Activated CD4-positive, CD25-positive, alpha-beta regulatory T cell (primary cell): ENCODE measurements at places on chromosomes 5 and 9.
A peak's percentile ranks its signal among the peaks of the same experiment; 100 is the strongest.

DNA sequence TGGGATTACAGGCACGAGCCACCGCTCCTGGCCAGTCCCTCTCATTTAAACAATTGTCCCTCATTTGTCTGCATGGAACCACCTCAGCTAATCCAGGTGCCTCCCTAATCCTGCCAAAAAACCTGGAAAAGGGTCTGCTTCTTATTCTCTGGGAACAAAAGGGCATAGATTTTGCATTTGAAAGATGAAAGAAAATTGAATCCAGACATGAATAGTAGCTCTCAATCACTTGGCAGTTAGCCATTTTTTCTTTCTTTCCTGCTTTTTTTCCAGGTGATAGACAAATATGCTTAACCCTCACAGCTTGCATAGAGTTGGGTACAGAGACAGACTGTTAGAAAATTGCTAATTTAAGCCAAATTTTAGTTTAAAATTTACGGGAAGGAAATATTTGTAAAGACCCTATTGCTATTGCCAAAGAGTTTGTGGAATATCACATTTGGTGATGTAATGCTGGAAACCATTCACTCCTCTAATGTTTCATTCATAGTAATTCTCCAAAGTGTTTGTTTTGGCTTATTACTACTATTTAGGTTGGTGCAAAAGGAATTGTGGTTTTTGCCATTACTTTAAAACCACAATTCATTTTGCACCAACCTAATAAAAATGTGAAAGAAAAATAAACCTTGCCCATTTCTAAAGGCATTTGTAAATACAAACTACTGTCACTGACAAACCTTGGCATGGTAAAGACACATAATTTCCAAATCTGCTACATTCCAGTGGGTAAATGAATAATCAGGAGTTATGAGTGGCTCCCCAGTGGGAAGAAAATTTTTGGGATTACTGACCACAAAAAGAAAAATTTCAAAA is 80.5 kb upstream of the JAK2 start:
- no peak for DNase-seq

DNA sequence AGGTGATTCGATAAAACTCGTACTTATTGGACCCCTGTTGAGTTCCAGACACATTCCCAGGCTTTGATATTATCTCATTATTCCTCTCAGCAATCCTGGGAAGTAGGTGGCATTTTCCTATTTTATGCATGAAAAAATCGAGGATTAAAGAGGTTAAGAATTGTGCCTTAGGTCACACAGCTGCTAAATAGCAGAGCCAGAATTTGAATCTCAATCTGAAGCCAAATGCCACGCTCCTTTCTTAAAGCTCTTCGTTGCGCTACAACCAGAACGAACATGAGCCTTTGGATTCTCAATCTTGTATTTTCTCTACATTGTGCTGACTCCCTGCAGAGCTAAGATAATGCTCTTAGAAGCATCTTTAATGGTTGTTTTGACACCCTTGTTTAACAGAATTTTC is 527.8 kb upstream of the TLE4 start:
- DNase-seq = no peak

DNA sequence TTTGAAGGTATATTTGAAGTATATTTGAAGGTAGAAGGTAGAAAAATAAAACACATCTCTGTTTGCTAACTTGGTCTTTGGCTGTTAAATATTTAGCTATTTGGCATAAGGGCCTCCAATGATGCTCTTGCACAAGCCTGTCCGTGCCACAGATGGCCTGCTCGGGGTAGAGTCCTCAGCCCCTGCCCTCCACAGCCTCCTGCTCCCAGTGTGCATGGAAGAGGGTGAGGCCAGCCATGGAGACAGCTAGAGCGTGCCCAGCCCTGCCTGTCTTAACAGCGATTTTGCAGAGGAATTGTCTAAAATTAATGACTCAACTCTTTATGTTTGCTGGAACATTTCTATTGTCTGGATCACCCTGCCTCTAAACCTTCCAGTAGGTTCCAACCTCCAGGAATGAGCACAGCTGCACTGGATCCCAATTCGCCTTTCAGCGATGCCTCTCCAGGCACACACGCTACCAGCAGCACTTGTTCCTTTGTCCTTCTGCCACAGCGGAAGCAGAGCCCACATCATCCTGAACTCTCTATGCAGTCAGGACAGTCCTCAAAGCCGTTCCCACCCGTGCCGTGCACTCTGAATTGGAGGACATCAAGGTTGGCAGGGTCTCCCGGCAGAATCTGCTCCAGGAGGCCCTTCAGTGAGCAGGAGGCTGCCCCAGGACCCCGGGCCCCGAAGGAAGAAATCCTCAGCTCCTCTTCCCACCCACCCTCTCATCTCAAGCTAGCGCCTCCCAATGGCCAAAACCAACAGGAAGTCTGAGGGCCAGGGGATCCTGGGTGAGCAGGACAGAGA is 254.0 kb upstream of the IRX1 start:
- no peak for DNase-seq

- no peak for DNase-seq
These were observed 16.3 kb downstream of the GALNT12 start for GRCh38 chr9:98823666-98824334.

DNA sequence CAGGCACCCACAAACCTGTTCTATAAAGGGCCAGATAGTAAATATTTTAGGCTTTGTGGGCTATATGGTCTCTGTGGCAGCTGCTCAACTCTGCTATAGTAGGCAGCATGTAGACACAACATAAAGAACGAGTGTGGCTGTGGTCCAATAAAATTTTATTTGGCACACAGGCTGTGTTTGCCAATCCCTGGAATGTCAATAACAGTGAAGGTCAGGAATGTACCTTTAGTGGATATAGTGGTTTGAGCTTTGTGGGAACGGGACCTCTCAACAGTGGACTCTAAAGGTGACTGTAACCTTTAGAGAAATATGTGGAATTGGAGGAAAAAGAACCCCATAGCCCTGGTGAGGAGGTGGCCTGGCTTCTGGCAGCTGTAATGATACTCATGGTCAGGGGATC is 145.2 kb downstream of the MAST4 start:
- DNase-seq = no peak

GRCh38 chr5:22928821-22929482 is 75.8 kb upstream of the CDH12 start:
- no peak for DNase-seq

DNA sequence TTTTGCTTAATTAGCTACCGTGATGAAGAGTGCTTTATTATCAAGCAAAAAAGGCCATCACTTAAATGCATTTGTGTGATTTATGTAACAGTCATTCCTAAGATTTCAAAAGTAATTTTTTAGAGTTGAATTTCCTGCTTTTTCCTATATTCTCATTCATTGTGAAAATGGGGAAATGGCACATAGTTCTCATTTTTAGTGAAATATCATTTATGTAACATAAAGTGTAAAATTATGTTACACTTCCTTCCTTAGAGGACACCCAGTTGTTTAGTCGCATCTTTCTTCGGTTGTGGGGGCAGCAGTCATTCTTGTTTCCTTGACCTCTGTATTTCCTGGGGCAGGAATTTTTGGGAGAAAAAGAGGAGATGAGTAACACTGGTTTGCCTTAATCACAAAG is 142.8 kb downstream of the MAST4 start:
- no peak for DNase-seq

- no peak for DNase-seq
These were observed 6.8 kb downstream of the SLC1A3 start for GRCh38 chr5:36613241-36613640.

- DNase-seq = no peak
These were observed 20.2 kb downstream of the HOMER1 start for GRCh38 chr5:79493596-79494345.

GRCh38 chr5:132063090-132063911 is 2.8 kb downstream of the IL3 start:
- DNase-seq = peak; percentile 49

DNA sequence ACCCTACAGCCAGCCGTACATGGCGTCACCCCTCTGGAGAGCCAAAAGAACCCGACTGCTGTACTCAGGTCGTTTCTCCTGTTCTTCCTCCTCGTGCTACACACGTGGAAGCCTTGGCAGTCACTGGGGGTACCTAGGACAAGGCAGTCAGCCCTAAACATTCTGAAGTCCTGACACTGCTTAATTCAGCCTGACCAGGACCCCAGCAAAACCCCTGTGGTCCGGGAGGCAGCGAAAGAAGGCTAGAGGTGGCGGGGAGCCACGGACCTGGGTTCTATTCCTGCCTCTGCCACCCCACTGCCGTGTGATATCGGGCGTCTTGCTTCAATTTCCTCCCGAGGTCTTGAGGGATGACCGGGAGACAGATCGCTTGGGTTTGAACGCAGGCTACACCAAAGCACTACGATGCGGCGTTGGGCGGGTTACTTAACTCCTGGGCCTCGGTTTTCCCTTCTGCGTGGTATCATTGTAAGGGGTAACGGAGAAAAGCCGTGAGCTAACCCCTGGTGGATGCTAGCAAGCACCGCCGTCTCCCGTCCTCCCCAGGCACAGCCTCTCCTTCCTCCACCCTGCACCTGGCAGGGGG is 429 bp upstream of the ARL10 start:
- DNase-seq = no peak

DNA sequence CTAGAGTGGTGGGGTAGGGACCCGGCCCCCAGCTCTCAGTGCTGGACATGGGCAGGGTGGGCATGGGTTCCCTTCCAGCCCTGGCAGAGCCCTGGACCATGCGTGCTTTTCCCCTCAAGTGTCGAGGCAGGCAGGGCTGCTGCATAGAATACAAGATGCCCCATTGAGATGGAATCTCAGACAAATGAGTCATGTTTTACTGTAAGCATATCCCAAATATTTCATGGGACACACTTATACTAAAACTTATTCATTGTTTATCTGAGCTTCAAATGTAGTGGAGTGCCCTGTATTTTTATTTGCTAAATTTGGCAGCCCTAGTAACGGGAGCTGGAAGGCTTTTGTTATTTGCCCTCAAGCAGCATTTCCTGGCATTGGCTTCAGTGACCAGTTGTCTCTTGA is 3.2 kb upstream of the RNU6ATAC start:
- no peak for DNase-seq

DNA sequence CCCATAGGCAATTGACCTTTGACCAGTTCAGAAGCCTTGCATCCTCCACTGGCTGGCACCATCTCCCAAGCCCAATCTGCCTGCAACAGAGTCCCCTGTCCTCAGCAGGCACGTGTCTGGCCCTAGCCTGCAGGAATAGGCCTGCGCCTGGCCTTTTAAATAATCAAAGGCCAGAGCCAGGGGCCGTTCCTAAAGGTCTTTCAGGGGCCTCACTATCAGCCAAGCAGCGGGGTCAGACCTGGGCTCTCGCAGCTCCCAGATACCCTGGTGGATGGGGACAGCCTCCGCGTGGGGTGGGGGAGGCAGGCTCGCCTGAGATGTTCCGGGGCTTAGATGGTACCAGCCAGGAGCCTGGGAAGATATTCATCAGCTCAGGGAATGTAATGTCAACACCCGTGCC is 32.6 kb downstream of the SLC6A3 start:
- no peak for DNase-seq

- DNase-seq = no peak
These were observed 24.7 kb downstream of the PSIP1 start for GRCh38 chr9:15485836-15486666.

- DNase-seq = no peak
These were observed 92.1 kb downstream of the PBX3 start for GRCh38 chr9:125839317-125839716.

GRCh38 chr5:111996574-111996973 is 239.6 kb upstream of the NREP start:
- no peak for DNase-seq

GRCh38 chr9:95313010-95313498 is 4.5 kb downstream of the FANCC start:
- DNase-seq = no peak

GRCh38 chr5:179196405-179197079 is 136.4 kb downstream of the ZNF354C start:
- DNase-seq = no peak

- no peak for DNase-seq
These were observed 5.6 kb downstream of the JMY start for GRCh38 chr5:79241535-79241979.

DNA sequence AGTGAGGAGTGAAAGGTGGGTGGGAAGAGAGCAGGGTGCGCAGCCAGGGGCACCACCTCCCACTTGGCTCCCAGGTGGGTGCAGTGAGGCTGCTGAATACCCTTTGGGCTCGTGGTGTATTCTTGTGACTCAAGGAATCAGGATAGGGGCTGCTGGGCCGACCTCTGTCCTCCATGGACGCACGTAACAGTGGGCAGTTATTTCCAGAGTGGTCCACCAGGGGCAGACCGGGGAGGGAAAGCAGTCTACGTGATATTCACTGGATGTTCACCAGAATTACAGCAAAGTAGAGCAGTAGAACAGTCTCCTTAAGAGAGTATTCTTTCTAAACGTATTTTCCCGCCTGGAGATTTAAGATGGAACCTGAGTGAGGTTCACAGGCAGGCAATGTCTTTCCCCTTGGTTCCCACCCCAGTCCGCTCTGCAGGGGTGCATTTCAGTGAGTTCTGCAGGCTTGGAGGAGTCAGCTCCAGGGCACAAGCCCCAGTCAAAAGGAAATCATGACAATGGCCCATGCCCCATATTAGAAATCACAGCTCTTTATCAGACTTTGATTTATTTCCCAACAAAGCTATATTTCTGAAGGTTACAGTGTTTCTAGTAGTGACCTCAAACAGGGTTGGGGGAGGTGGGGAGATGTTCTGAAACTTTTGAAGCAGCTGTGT is 88.7 kb downstream of the SYK start:
- no peak for DNase-seq

DNA sequence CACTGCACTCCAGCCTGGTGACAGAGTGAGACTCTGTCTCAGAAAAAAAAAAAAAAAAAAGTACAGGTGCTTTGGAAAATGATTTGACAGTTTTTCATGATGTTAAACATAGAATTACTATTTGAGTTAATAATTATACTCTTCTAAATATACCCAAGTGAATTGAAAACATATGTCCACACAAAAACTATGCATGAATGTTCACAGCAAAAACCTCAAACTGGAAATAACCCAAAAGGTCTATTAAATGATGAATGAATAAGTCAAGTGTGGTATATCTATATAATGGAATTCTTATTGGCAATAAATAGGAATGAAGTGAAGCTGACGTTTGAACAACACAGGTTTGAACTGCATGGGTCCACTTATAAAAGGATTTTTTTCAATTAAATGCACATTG is 207.2 kb upstream of the DAB2 start:
- no peak for DNase-seq

DNA sequence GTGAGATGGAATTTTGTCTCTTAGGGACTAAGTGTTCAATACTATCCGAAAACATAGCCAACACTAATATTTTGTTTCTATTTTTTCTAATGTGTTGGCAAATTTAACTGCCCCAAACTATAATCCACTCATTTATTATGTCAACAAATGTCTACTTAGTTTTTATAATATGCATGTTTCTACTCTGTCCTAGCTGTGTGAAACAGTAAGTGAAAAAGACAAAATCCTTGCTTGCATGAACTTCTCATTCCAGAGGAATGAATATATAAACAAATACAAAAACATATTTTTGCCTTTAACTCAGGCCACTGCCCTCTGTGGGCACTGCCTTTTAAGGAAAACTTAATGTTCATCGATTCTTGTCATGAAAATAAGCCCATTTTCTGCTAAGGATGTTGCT is 1275.4 kb upstream of the CDH18 start:
- DNase-seq = no peak
